ENCODE measurements at places on chromosomes 1 and 21.

DNA sequence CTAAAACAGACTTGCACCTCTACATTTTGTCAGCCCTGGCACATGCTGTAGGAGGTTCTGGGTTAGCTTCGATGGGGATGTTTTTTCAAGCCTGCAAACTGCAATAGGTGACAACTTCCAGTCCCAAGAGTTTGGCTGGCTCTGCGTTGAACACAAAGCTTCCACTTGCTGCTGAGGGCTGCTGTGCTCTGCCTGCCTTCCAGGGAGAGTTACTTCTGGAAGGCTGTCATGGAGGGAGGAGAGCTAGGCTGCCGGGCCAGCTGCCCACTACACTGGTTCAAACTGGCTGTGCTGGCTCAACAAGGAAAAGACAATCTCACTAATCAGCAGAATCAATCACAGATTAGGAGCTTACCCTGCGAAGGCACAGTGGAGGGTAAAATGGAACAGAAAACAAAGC, 46.7 kb upstream of the PPP2R5A start:
- no peak for DNase-seq

- DNase-seq: no peak
Measured at GRCh38 chr21:16159213-16159970, 429.6 kb downstream of the USP25 start.

GRCh38 chr1:33903210-33903589, 39.3 kb downstream of the HMGB4 start:
- DNase-seq: no peak

- no peak for DNase-seq
Measured at GRCh38 chr1:16298653-16299052, 53.6 kb downstream of the FBXO42 start.

DNA sequence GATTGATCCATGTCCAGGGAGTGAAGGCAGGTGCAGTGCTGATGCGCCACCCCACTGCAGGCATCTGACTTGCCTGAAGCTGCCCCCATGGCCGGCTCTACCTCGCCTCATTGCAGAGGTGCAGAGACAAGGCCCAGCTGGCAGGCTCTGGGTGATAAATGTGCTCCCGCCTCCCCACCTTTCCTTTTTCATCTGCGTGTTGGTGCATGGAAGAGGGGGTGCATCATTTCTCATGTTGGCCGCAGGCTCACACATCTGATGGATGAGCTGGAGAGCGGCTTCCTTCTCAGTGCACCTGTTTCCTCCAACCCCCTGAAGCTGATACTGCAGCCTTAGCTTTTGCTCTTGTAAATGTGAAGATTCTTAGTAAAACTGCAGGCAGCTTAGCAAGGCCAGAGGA, 306.0 kb upstream of the KAZN start:
- no peak for DNase-seq

DNA sequence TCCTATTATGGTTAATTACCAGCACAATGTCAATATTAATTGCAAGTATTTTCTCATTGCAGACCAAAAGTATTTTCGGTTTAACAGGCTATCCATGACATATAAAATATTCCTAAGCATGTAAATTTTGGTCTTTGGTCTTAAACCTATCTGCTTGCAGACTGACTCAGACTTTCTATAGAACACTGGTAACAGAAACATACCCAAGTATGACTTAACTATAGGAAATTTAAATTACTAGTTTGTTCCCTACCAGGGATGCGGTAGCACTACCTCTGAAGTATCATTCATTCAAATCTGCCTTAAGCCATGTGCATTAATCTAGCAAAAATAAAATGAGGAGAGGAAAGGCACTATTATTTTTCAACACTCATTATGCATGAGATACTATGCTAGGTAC, 2.9 kb downstream of the TAF1A start:
- no peak for DNase-seq

DNA sequence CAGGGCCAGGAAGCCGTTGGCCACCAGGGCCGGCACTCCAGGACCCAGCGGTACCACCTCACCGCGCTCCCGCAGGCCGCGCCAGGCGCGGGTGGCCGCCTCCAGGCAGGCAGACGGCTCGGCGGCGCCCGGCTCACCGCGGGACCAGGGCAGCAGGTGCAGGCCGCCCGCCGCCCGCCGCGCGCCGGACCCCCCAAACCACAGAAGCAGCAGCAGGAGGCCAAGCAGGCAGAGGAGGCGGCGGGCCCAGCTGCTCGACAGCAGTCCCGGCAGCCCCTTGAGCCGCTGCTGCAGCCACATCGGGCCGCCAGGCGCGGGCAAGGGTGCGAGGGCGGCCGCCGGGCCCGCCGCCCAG, 312 bp downstream of the KIAA2013 start:
- DNase-seq: no peak

DNA sequence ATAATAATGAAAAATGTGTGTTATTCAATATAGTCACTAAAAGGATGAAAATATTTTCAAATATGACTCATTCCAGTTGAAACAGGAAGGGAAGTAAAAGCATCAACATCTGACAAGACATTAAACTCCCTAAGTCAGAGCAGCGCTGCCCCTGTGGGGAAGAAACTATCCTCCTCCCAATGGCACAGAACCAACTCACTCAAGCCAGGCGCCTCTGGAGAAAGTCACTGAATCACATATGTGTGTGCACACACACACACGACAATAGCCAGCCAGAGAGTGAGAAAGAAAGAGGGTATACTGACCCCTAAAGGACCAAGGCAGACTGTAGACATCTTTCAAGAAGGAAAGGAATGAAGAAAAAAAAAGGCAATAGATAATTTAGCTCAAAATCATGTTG, 126.9 kb downstream of the SETD4 start:
- peak; percentile 86 for DNase-seq

DNA sequence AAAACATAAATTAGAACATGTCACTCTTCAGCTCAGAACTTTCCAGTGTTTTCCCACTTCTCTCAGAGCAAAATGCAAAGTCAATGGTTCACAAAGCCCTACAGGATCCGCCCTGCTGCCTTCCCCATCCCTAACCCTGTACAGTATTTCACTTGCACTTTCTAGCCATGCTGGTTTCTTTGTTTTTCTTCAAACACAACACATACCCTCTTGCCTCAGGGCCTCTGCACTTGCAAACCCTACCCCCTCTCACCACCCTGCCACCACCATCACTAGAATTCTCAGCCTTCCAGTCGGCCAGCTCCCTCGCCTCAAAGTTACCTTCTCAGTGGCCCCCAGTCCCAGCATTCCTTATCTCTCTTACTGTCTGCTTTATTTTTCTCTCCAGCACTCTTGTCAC, 17.6 kb downstream of the TEX35 start:
- DNase-seq: peak; percentile 12

Measured in sigmoid colon (tissue), 7 donors.